ACHN (cell line): ENCODE measurements at places on chromosomes 3 and 15.
A peak's percentile ranks its signal among the peaks of the same experiment; 100 is the strongest.

- DNase-seq = no peak
Observed at GRCh38 chr3:137988152-137988551, 21.8 kb upstream of the CLDN18 start.

- no peak for DNase-seq
Observed at GRCh38 chr3:63061449-63061848, 186.2 kb upstream of the CADPS start.

DNA sequence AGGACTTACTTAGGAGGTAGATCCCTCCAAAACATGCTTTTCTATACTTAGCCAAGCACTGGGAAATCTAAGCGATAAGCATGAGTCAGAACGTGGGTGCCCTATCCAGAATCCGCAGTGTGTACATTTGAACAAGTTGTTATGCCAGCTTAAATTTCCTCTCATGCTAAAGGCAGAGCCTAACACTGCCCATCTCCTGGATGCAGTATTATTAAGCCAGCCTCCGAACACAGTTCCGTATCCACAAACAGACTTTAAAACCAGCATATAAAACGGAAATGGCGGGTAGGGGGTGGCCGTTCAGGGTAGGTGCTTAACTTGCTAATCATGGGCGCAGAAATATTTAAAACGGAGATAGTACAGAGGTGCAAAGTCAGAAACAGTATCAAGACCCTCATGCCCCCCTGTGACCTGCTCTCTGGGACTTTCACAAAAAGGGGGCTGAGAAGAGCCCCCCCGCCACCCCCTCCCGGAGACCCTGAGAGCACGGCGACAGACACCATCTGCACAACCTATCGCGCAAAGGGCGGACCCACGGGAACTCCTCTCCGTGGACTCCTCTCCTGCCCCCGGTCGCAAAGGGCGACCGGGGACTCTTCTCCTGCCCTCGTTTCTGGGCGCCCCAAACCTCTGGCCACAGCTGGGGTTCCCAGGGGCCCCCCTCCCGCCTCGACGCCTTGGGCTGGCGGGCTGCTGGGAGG lies 889 bp upstream of the LRRIQ4 start:
- DNase-seq = no peak

GRCh38 chr3:13015286-13016082 lies 57.7 kb downstream of the IQSEC1 start:
- no peak for DNase-seq

GRCh38 chr3:46946856-46947545 lies 29.5 kb downstream of the CCDC12 start:
- DNase-seq = peak; percentile 66

DNA sequence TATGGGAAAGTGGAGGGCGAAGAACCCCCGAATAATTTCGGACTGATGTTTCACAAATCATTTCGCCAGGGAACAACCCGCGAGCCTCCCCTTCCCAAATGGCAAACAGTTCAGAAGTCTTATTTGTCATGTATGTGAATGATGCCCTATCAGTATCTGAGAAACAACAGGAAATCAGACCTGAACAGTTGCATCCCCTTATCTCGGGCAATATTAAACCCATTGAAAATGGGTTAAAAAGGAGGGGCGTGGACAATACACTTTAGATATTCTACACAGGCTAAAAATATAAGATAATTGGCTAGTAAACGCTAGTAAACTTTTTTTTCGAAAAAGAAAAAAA lies 1003.3 kb upstream of the NR2F2 start:
- no peak for DNase-seq

- DNase-seq = no peak
Observed at GRCh38 chr3:15450438-15451215, 23.2 kb downstream of the EAF1 start.

DNA sequence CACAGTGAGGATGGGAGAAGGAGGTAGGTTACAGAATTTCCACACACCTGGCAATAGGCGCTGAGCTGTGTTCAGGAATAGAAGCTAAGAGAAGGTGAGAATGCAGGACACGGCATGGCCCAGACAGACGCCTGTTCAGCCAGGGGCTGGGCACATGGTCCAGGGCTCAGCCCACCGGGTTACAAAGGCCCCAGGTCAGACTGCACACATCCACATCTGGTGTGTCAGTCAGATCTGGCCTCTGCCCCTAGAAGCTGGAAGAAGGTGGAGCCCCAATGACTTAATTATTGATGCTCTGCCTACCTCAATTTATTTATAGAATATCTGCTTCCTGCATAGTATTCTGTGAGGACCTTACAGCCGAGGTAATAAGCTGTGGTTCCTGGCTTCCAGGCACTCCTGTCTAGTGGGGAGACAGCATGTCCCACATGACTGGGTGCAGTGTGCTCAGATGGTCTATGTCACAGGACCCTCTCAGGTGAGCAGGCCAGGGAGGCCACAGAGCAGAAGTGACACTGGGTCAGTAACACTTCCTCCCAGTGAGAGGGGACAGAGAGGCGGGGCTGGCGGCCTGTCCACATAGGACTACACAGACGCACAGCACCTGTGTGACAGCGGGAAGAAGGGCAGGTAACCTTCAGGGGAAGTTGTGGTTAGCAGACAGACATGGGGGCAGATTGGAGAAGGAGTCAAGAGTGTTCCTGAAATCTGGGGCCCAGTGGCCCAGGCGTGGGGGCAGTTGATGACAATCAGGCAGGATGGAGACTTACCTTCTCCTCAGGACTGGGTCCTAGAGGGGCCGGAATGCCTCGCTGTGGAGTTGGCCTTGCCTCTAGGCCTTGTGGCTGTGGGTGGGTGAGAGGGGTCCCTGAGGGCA lies 38.6 kb upstream of the PLXNA1 start:
- DNase-seq = no peak

- peak; percentile 10 for DNase-seq
Observed at GRCh38 chr3:127690106-127690505, 17.4 kb downstream of the ABTB1 start.

- peak; percentile 19 for DNase-seq
Observed at GRCh38 chr3:193240850-193241706, at the start of gene PLAAT1. PLAAT1 (plus strand) TSS chr3:193241222; CDS start chr3:193255651, 14,429 bp downstream.

- peak; percentile 16 for DNase-seq
Observed at GRCh38 chr3:128054367-128054766, 2.1 kb downstream of the SEC61A1 start.

- DNase-seq = peak; percentile 5
Observed at GRCh38 chr3:82643948-82644347, 882.5 kb upstream of the GBE1 start.

- no peak for DNase-seq
Observed at GRCh38 chr3:37240170-37240945, 66.0 kb upstream of the LRRFIP2 start.

DNA sequence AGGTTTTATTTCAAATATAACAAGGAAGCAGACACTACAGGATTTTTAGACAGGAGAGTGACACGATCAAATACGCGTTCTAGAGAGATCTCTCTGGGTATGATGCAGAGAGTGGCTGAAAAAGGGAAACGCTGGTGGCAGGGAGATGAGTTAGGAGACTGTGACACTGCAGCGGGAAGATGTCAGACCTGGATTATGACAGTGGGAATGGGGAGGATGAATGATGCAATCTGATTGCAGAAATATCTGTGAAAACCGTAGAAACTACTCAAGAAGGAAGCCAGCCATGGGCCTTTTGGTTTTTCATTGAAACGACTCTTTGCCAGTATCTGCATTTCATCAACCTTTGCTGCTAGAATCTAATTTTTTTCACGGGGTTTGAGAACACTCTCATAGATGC lies 157.9 kb downstream of the FAM43A start:
- DNase-seq = no peak

GRCh38 chr3:12323237-12323636 lies 34.4 kb downstream of the PPARG start:
- no peak for DNase-seq

DNA sequence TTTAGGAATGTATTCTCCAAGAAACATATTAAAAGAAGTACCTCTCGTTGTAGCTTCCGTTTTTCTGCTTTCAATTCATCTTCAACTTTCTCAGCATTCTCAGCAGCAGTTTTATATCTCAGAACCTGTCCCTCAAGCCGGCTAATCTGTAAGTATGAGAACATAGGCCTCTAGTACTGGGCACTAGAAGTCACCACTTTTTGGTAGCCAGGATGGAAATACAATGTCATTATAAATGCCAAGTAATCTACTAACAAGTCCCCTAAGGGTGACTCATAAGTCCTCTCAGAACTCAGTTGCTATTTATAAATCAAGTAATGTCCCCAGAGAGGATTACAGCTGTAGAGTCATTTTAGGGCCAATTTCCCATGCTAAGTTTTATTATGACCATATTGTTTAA lies 61.1 kb downstream of the MLH1 start:
- no peak for DNase-seq

GRCh38 chr15:29132735-29133181 lies 136.9 kb downstream of the NSMCE3 start:
- no peak for DNase-seq

DNA sequence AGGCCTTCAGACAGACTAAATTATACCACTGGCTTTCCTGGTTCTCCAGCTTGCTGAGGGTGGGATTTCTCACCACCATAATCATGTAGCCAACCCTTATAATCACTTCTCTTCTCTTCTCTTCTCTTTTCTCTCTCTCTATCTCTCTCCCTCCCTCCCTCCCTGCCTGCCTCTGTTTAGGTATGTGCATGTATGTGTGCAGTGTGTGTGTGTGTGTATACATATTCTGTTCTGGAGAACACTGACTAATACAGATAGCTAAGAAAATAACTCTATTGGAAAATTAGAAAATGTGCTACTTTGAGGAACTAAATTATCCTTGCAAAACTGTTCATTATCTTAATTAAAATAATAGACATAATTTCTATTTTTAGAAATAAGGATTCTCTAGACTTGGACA lies 118.6 kb upstream of the GADL1 start:
- DNase-seq = no peak

DNA sequence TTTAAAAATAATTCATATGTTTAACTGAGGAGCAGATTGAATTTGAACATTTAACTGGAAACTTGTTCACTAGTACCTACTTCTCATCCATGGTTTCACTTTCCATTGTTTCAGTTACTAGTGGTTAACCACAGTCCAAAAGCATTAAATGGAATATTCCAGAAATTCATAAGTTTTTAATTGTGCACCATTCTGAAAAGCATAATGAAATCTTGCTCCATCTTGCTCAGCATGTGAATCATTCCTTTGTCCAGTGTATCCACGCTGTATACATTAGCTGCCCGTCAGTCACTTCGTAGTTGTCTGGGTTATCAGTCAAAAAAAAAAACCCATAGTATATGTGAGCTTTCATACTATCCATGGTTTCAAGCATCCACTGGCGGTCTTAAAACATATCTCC lies 217.6 kb downstream of the TPRG1 start:
- DNase-seq = no peak

GRCh38 chr15:35728219-35728940 lies 182.4 kb upstream of the DPH6 start:
- DNase-seq = no peak

DNA sequence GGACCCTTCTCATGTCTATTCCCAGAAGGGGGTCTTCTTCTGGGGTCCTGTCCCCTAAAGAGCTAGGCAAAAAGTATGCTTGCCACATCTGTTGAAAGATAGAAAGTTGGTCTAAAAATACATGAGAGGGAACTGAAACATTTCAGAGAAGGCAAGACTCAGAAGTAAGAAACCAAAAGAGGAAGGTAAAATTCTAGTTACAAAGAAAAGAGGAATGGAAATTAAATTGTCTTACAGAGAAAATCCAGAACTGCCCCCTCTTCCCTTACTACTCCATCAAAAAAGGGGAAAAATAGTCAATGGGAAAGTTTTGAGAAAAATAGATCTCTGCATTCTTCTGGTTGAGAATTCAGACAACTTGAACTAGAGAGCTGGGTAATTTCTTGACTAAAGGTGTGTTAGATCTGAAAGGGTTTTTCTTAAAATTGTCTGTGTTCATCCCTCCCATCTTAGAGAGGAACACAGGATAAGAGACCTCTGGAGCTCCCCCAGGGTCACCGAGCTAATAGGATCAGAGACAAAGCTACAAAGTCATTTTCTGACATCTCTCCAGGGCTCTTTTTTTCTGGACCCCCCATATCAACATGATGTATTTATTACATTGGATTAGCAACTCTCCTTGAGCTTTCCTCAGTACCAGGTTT lies 32.3 kb upstream of the CCR2 start:
- no peak for DNase-seq

DNA sequence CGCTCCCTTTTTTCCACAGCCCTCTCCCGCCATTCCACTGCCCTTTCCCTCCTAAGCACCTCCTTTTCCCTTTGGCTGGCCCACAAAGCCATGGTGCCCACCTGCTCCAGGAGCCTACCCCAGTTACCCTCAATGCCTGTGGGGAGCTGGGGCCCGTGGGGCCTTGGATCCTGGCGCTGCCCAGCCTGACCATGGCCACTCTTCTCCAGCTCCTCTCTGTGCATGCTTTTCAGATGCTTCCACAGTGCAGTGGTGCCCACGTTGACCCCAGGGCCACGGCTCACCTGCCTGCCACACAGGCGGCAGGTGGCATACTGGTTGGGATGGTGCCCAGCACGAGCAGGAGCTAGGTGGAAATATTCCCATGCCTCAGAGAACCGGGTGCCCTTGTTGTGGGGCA lies 1.5 kb downstream of the ZBED2 start:
- no peak for DNase-seq

- DNase-seq = peak; percentile 92
Observed at GRCh38 chr15:40379853-40380252, 2.7 kb upstream of the KNSTRN start.

- no peak for DNase-seq
Observed at GRCh38 chr3:154060238-154061000, 60.8 kb upstream of the ARHGEF26 start.

GRCh38 chr3:122232485-122232884 lies 49.0 kb downstream of the CASR start:
- DNase-seq = no peak

DNA sequence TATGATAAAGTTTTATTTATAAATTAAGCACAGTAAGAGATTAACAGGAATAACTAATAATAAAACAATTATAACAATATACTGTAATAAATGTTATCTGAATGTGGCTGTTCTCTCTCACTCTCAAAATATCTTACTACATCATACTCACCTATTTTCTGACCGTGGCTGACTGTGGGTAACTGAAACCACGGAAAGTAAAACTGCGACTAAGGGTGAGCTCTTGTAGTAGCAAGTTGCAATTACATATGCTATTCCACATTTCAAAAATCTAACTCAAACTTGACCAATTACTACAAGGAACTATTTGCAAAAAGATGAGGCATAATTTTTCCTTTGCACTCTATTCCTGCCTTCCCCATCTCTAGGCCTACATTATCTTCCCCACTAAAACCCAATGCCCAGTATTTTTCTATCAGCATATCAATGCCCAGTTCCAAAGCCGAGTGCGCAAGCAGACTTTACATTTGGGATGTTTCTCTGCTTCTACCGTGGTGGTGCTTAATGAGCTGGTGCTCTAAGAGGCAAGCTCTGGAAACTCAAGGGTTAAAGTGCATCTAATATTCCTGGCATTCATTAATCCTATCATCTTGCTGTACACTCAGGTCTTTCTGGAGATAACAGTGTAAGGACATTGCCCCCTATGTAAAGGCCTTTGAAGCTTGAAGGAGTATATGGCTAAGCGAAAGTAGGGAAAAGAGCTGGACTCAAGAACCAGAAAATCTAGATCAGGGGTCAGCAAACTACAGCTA lies 6.7 kb downstream of the PCYT1A start:
- DNase-seq = no peak

DNA sequence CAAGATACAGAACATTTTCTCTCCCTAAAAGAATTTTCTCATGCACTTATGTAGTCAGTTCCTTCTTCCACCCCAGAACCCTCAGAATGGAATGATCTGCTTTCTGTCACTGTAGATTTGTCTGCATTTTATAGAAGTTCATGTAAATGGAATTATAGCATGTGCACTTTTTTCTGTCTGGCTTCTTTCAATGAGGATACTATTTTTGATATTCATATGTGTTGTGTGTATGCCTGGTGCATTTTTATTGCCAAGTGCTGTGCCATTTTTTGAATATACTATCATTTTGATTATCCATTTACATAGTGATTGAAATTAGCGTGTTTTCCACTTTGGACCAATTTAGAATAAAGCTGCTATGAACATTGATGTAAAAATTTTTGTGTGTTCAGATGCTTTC lies 156.6 kb upstream of the ALCAM start:
- no peak for DNase-seq
